DND-41 (cell line): ENCODE measurements at places on chromosomes 13 and 19.

DNA sequence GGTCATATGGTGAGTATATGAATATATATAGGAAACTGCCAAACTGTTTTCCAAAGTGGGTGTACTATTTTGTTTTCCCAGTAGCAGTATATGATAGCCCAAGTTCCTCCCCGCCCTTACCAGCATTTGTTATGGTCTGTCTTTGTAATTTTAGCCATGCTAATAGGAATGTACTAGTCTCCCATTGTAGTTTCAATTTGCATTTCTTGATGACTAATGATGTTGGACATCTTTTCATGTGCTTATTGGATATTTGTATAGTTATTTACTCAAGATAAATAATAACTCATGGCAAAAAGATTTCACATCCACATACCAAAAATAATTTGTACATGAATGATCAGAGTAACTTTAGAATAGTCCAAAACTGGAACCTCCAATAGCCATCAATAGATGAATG, 75.3 kb upstream of the SERP2 start:
- DNase-seq = no peak

DNA sequence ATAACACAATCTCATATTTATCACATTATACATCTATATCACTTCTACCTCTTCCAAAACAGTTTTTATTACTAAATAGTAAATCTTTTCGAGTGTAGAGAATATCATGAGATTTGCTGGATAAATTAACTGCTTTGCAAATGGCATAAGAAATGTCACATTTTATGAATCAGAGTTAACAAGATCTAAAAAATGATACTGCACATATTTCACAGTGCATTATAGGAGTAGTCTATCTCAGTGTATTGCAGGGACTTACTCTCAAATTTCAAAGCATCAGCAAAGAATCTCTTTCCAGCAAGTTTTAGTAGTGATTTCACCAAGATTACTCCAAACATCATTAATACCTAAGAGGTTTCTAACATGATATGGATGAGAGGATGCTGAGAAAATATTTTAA, 687.1 kb upstream of the SLITRK1 start:
- no peak for DNase-seq

DNA sequence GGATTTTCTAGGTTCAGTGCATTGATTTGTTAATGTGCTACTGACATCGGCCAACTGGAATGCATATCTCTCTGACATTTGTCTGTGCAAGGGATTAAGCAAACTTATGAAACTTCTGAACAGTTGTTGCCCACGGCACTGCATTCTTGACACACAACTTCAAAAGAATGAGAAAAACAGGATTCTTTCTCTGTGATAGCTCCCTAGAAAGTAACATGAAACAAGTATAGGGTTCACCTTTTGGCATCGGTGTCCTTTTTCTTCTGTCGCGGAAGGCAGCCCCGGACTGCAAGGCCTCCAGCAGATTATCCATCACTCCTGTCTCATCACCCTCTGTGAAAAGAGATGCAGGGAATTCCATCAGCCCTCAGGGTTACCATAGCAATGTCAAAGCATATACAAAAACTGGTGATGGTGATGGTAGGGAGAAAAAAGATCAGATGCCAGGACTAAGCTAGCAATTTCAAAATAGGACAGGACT, 389.2 kb downstream of the DIAPH3 start:
- no peak for DNase-seq

DNA sequence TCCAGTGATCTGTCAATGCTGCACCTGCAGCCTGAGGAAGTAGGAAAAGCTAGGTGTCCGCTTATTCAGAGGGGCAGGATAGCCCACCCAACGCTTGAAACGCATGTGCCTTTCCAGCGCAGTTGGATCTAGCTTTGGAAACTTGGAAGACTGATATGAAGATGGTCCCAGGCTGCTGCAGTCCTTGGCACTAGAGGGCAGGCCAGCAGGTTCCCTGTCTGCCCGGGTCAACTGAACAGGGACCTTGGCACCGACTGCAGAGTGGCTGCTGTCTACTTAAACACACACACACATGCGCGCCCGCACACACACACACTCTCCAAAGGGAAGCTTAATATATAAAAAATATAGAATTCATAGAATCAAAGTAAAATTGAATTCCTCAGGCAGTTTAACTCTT, 100.0 kb downstream of the TSHZ3 start:
- DNase-seq = no peak

DNA sequence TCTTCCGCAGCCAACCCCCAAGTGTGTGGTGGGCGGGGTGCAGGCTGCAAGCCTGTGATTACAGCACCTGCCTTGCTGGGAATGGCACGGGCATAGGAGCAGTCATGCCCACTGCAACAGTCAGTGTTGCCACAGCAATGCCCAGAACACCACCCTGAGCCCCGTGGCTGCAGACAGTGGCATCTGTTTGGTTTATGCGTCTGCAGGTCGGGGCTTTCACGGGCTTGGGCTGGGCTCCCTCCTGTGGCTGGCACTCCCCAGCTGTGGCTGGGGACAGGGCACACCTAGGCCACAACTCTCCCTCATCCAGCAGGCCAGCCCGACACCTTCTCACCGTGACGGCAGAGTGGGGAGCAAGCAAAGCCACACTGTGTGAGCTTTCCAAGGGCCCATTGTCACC, 115.3 kb upstream of the C1QTNF9B start:
- no peak for DNase-seq

DNA sequence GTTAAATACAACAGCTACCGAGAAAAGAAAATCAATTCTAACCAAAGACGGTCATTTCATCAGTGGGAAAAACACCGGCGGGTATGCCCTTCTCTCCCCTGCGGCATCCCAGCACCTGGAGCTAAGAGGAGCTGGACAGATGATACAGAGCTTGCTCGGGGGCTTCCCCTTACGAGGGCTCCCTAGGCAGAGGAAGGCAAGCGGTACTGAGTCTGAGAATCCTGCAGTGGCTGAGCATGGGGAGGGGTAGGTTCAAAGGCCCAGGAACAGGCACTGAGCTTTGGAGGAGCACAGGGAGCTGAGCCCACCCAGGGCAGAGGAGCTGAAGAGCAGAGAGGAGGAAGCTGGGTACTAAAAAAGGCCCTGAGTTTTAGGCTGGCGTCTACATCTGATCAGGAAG, 12.7 kb downstream of the STK24 start:
- peak; percentile 28 for DNase-seq

DNA sequence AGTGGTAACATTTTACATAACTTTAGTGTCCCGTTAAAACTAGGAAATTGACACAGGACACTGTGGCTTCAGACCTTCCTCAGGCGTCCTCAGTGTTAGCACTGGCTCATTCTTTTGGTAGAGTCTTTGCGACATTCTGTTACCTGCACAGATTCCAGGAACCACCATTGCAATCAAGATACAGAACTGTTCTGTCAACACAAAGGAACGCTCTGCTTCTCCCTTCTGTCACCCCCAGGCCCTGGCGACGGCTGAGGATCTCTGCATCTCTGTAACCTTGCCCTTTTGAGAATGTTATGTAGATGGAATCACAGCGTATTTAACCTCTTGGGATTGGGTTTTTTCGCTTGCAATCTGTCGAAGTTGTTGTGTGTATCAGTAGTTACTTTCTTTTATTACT, 22.6 kb downstream of the KDM4B start:
- DNase-seq = no peak
